Stimulated activated CD4-positive, alpha-beta T cell treated with anti-CD3 and anti-CD28 coated beads, Interleukin-4, amount 100 ng/mL, for 4 hours (primary cell): ENCODE measurements at places on chromosomes 2 and 18.

DNA sequence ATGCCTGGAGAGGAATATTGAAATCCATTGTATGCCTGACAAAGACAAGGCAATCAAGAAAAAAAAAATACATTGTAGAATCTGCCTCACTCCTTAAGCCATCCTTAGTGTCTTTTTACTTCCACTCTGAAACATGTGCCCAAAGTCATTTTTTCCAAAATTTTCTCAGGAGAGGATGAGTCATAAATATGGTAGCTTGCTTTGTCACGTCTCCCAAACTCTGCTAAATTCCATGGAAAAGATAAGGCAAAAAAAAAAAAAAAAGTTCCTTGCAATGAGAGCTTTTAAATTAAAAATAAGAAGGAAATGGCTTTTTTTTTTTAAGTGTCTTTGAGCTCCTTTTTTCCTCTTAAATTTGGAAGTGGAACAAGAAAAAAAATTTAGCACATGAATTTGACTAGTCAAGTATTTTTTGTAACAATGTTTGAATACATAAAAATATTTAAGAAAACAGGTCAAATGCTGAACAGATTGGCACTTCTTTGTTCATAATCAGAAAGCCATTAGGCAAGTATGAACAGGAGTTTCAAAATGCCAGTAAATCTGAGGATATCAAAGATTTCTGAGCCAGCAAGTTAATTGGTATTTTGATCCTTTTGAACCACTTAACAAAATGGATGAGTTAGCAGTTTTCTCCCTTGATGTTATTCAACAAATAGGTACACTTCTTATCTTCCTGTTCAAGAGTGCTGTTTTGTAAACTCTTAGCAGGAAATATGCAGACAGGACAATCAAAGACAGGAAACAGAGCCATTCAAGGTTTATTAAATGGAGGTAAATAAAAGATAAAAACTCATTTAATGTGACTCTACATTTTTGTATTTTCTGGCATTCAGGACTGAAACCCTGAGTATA, 247.3 kb upstream of the SP5 start:
- DNase-seq = no peak

DNA sequence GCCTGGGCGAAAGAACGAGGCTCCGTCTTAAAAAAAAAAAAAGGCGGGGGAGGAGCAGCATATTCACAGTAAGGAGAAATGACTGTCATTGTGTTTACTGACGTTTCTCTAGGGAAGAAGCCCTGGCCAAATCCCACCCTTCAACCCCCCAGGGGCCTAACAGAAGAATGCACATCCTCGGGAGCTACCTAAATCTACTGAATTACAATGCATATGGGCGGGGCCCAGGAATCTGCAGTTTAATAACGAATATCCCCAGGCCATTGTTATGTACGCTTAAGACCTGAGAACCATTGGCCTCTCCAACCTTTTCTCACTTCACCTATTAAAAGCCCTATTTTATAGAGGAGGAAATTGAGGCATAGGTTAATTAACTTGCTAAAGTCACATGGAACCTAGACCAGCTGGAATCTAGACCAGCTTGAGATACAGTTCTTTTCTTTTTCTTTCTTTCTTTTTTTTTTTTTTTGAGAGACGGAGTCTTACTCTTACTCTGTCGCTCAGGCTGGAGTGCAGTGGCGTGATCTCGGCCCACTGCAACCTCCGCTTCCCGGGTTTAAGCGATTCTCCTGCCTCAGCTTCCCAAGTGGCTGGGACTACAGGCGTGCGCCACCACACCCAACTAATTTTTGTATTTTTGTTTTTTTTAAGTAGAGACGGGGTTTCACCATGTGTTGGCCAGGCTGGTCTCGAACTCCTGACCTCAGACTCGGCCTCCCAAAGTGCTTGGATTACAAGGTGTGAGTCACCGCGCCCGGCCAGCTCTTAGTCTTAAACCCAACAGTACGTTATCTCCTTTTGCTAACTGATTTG, 708 bp upstream of the RIF1 start:
- DNase-seq = no peak

DNA sequence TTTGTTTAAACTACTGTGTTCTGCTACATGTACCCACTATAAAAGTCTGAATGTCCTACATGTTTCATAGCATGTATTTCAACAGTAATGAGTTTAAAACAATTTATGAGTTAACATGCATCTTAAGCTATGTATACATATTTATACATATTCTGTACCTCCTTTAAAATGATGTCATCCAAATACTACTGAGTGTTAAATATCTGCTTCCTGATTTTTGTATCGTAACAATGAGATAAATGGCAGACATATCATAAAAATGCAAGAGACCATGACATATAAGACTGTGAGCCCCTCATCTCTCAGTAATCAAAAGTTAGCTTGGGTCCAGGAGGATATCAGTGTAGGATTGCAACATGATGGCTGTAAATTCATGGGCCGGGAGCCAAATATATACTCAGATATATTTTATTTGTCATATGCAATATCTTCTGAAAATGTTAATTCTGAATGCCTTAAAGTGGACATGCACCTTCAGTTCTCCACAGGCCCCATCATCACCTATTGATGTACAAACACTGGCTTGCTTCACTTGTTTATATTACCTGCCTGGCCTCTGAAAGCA, 3.6 kb downstream of the COL5A2 start:
- no peak for DNase-seq

GRCh38 chr2:145655165-145655765, 1135.3 kb upstream of the ZEB2 start:
- DNase-seq = no peak

- no peak for DNase-seq
These were observed 3.6 kb downstream of the LGALSL start for GRCh38 chr2:64457524-64457923.
